ENCODE measurements at places on chromosomes 11 and 22. TPM values are rescaled to one million over a fixed set of nuclear protein-coding genes. Genes with fewer than 3 reads are reported as not detected.

The LDHAL6A gene
- not detected for total RNA-seq

The ART1 gene
- not detected for total RNA-seq

The FXYD6 gene
- 57.1 TPM for total RNA-seq

The ASRGL1 gene
- total RNA-seq, result 55.7 TPM

The SLC29A2 gene
- 2.8 TPM for total RNA-seq

The GRK3 gene
- 12.4 TPM for total RNA-seq

The PDE2A gene
- 16.9 TPM for total RNA-seq

The MMP8 gene
- not detected for total RNA-seq

The FAM83F gene
- 1.1 TPM for total RNA-seq

The OR2AG1 gene
- not detected for total RNA-seq
